ENCODE measurements at places on chromosomes 11 and 22.

GRCh38 chr22:19179497-19180048, 1.0 kb upstream of the SLC25A1 start:
- DNase-seq = no peak

DNA sequence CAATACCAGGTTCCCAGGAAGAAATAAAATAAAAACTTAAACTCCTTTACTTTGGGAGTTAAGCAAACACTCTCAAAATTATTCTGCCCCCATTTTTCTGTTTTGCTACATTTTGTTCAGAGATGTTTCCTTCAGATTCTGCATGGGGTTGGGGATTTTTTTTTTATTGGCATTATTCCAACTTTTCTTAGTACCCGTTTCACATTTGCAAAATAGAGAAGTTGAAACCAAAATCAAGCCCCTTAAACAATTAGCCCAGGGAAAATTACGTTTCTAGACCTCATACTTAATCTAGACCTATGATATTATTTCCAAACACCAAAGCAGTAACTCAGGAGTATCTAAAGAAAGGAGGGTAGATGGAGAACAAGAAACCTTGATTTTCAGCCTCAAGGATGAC, 20.6 kb upstream of the MS4A7 start:
- no peak for DNase-seq

DNA sequence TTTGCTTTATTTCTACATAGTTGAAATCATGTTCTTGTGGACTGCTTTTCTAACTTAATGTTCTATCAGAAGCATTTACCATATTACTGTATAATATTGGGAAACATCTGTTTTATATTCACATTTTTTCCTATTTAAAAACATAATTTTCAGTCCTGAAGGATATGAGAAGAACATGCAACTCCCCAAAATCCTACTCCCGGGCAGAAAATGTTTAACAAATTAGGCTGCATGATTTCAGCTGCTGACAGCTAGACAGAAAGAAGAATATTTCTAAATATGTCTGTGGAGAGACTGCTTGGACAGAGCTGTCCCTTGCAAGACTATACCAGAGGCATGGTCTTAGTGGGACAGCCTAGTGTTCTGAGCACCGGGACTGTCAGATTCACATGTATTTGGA, 15.7 kb upstream of the AMPD3 start:
- DNase-seq = no peak

- DNase-seq = no peak
These were observed 8.0 kb upstream of the RHOD start for GRCh38 chr11:67048515-67049130.

GRCh38 chr11:114826910-114827442, 148.6 kb downstream of the NXPE2 start:
- DNase-seq = no peak

- DNase-seq = no peak
These were observed 73.6 kb upstream of the TTLL12 start for GRCh38 chr22:43260331-43261231.

DNA sequence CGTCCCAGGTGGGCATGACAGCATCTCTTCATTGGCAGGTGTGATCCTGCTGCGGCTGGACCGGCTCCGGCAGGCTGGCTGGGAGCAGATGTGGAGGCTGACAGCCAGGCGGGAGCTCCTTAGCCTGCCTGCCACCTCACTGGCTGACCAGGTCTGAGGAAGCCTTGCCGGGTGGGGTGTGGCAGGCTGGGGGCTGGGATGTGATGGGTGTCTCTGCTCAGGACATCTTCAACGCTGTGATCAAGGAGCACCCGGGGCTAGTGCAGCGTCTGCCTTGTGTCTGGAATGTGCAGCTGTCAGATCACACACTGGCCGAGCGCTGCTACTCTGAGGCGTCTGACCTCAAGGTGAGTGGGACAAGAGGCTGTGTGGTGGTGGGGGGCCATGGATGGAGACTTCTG, 3.5 kb downstream of the LARGE2 start:
- DNase-seq = no peak

DNA sequence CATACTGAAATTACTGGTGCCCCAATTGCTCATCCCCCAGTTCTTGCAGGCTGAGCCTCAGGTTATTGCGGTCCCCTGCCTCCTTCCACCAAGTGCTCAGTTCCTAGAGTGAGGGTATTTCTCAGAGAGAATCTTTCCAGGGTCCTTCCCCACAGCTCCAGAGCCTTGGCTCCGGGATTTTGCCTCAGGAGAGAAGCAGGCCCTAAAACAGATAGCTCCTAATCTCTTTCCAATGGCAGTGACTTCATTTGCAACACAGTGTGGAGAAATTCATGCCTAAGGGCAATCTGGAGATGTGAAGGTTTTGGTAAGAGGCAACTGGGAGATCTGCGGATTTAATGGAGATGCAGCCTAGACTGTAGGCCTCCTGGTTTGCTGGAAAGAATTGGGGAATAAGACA, 2.9 kb downstream of the NF2 start:
- DNase-seq = no peak

DNA sequence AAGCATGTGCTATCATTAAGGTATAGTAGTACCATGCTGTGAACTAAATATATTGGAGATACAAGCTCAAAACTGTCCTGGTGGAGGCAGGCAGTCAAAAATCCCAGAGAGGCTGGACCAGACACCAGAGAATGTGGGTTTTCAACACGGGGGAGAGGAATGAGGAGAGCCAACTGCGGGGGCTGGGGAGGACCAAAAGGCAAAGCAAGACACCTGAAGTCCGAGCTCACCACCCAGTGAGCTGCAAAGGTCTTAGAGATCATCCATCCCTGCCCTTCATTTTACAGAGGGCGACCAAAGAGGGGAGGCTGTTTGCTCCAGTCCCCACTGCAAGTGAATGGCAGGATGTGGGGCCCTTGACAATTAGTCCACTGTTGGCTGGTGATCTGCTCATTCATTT, 10.0 kb downstream of the RIBC2 start:
- no peak for DNase-seq

DNA sequence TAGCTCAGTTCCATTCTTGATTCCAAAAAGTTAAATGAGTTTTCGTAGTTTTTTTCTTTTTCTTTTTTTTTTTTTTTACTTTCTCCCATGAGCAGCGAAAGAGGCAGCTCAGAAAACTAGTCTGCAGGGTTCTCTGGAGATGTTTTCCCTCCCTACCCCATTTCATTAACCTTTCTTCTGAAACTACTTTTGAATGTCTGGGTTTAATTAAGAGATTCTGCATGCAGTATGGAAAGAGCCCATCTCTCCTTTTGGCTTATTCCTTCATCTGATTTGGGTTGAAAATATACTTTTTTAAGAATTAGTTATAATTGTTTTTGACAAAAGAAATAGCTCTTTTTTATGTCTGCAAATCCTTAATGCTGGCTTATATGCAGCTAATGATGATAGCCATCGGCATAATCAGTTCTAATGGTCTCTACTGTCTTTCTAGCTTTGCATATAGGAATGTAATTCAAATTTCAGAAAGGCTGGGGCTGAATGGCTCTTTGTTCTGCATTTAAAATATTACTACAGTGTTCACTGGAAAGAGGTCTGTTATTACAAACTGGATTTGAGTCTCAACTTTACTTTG, 265.3 kb downstream of the FAT3 start:
- no peak for DNase-seq

DNA sequence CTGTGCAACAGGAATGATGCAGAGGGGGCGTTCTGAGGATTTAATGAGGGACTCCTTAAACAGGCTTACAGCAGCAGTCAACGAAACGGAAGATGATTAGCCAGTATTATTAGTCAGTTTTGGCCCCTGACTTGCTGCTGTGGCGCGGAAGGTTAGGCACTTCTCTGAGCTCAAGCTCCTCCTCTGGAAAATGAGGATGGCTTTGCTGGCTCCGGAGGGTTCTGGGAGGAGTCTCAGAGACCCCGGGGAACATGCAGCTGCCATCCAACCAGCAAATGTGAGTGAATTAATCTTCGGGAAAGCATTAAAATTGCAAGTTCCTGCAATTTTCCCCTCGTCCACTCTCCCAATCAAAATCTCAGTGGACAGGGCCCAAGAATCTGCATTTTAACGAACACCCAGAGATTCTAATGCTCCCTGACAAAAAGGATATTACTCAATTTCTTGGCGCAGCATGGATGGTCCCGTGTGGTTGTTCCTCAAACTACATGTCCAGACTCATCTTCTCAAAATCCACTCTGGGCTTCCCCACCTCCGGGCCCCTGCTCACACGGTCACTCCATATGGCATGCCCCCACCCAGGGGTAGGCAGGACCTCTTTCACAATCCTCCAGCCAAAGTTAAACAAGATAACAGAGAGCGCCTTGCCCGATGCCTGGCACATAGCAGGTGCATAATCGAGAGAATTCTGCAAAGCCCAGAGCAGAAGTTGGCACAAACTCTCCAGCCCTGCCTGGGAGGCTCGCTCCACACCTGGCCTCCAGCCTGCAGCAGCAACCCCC, 6.4 kb downstream of the ELFN2 start:
- DNase-seq = no peak

- DNase-seq = no peak
These were observed 13.3 kb upstream of the ANO1 start for GRCh38 chr11:70064726-70065317.

DNA sequence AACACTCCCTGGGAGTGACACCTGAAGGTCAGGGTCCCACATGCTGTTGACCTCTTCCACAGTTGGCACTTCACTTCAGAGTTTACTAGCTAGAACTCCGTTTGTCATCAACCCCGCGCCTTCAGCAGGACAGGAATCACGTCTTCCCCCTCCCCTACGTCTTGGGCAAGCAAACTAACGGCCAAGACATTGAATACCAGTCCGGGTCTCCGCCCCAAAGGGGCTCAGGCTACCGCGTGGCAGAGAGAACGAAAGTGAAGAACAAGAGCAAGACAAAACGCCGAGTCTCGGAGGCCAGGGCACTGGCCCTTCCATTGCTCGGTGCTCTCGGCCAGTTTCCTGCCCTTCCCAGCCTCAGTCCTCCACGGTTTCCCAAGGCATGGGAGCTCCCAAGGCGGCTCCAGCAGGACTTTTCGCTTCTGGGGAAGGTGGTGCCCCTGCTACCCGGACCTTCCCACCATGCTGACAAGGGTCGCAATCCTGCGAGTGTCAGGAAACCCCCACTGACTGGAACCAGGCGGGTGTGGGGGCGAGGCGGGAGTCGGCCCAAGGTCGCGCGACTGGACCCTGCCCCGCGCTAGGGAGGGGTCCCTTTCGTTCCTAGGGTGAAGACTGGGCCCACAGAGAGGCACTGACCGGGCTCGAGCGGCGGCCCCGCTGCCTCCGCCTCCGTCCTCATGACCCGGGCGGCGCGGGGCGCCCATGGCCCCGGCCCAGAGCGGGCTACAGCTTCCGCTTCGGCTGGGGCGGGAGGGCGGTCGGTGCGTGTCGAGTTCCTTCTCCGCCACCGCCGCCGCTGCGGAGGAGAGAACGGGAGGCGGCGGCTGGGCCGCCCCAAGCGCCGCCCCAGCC, at the start of gene GUCD1:
TSS of gene GUCD1 (minus strand) at position 826 of the 852 bp plus-strand sequence. CDS start at position 679, 147 bp downstream.
- DNase-seq = no peak

GRCh38 chr22:38572065-38572464, 2.1 kb upstream of the DMC1 start:
- peak; percentile 22 for DNase-seq

DNA sequence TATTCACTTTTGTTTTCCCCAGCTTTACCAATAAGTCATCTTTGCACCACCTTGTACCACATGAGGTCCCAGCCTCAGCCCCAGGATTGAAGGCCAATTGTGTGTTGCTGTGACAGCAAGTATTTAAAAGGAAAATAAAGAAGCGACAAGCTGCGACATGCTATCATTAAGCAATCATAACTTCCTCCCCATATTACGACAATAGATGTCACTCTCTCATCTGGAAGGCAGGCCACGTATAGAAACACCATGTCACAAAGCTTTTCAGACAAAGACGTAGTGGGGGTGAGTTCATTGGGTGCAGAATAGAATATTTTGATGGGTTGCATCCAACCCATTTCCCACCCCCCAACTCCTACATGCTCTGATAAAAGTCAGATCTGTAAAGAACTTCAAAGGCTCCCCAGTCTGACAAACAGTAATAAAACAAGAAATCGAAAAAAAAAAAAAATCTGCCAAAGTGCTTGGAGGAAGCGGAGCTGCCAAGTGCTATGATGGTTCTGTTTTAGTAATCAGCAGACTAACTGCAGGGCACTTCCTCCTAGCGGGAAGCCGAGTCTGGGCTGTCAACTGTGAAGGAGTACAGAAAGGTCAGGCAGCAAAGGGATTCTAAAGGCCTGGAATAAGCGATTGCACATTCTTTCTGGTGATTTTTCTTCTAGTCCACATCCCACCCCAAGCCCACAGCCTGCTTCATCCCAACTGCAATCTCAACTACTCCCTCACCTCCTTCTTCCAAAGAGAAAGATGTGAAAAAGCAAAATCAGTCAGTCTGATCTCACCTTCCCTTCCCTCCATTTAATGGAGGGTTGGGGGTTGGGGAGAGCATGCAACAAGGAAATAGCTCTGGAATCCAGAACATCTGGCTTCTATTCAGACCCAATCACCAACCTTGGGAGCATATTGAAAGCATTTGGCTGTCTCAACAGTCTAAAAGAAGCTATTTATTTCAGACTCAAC, 131.4 kb upstream of the UBASH3B start:
- DNase-seq = no peak

DNA sequence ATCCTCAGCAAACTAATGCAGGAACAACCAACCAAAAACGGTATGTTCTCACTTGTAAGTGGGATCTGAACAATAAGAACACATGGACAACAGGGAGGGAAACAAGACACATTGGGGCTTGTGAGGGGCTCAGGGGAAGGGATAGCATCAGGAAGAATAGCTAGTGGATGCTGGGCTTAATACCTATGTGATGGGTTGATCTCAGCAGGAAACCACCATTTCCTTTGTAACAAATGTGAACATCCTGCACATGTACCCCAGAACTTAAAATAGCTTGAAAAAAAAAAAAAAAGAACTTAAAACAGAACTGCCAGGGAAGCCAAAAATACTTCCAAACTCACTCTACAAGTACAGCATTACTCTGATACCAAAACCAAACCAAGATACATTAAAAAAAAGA, 33.8 kb downstream of the CASP4 start:
- no peak for DNase-seq

- no peak for DNase-seq
These were observed 8.4 kb downstream of the SLCO2B1 start for GRCh38 chr11:75159151-75159953.

GRCh38 chr11:3853899-3854659, 1.4 kb upstream of the STIM1 start:
- peak; percentile 65 for DNase-seq

- no peak for DNase-seq
These were observed 31.4 kb downstream of the IGLL1 start for GRCh38 chr22:23548501-23549197.

All from effector CD4-positive, alpha-beta T cell (primary cell).